ENCODE measurements at places on chromosomes 6 and 20.

DNA sequence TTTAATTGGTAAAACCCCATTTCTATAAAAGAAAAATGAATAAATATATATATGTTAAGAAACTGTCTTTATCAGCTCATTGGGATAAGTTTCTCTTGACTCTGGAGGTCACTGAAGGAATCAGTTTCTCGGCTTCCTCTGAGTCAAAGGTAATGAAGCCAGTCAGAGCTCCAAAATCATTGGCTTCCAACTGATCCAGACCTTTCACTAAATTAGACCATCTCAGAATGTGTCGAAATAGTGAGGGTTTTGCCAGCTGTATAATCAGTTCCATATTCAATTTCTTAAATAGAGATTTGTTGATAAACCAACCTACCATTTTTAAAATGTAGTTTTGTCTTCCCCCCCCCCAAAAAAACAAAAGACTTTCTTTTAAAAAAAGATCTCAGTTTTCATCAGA, 60.5 kb upstream of the SRSF6 start:
- no peak for DNase-seq

DNA sequence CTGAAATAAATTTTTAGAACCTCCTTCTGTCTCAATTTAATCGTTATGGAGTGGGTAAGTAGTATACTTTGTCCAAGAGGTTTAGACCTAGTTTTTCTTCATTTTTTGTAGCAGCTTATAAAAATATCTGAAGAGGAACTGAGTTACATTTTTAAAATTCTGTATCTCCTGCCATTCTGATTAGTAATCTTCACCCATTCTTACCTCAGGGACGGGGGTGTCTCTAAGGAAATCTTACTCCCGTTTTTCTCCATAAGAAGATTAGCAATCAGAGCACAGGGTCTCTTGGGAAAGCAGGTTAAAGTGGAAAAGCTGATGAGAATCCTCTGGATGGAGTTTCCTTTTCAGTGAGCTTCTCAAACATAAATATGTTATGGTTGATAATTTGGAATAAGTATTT, 259.3 kb upstream of the FAM83B start:
- no peak for DNase-seq

GRCh38 chr20:58980711-58981627, at the start of gene NELFCD:
Gene NELFCD (plus strand): TSS chr20:58981256. CDS start chr20:58981310, 54 bp downstream.
- peak; percentile 94 for DNase-seq

- no peak for DNase-seq
Observed at GRCh38 chr6:117423754-117424153, 2.0 kb downstream of the ROS1 start.

GRCh38 chr6:39048481-39049399, at the start of gene GLP1R:
Gene GLP1R (plus strand): TSS chr6:39048781. CDS start chr6:39048841, 60 bp downstream.
- no peak for DNase-seq

- DNase-seq: no peak
Observed at GRCh38 chr6:69915346-69915745, 49.0 kb downstream of the COL19A1 start.

- DNase-seq: no peak
Observed at GRCh38 chr6:90072501-90072900, 178.2 kb downstream of the GJA10 start.

DNA sequence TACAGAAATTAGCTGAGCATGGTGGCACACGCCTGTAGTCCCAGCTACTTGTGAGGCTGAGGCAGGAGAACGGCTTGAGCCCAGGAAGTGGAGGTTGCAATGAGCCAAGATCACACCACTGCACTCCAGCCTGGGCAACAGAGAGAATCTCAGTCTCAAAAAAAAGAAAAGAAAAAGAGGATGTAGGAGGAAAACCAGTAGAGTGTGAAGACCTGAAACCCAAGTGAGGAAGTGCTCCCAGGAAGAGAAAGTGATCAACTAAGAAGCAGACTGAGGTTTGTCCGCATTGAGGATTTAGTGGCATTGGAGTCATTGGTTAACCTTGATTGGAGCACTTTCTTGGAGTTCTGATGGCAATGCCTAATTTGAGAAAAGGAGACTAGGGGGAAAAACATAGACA, 20.6 kb upstream of the TASP1 start:
- no peak for DNase-seq

DNA sequence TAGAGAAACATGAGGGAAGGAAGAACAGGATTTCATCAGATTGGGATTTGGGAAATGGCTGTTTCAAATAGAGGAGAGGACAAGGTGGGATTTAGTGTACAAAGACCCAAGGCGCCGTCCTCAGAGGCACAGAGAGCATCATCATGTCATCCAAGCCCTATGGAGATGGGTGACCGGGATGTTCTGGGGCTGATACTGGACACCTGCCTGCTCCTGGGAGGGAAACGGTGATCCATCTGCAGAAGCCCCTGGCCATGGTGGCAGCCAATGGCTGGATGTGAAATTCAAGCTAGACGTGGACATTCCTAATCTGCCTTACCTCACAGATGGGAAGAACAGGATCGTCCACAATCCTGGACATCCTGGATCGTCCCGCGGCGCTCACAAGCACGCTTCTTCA, 12.7 kb downstream of the NKX2-2 start:
- DNase-seq: no peak

- no peak for DNase-seq
Observed at GRCh38 chr6:32086661-32087573, 22.2 kb downstream of the TNXB start.

DNA sequence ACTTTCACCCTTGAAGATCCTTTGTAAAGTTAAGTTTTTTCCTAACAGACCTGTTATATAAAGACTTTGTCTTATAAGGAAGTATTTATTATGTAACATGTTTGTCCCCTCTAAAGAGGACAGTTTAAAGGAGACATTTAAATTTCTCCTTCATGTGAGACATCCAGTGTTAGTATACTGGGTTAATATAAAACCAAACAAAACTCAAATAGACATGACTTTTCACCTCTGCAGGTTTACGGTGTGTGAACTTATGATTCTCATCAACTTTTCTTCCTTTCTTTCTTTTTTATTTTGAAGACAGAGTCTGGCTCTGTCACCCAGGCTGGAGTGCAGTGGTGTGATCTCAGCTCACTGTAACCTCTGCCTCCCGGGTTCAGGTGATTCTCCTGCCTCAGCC, 17.4 kb upstream of the MPC1 start:
- DNase-seq: no peak

GRCh38 chr6:111973118-111973761, 80.7 kb upstream of the CCN6 start:
- no peak for DNase-seq

- no peak for DNase-seq
Observed at GRCh38 chr6:166007349-166008263, 160.0 kb downstream of the TBXT start.

- peak; percentile 3 for DNase-seq
Observed at GRCh38 chr6:31083742-31084354, 28.5 kb downstream of the C6orf15 start.

DNA sequence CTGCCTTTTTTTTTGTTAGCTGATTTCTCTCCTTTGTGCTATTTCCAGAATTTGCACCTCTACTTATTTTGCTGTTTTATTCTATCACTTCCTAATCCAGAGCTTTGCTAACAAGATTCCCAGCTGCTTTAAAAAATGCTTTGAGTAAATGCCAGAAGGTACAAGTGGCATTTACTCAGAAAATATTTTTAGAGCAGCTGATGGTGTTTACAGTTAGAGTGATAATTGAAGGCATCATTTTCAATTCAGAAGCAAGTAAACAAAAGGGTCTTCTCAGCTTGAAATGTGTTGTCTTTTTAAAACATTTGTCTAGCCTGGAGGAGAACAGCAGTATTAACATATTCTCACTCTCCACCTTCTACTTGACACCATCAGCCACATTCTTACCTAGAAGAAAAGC, 99.9 kb downstream of the OTOR start:
- DNase-seq: no peak

GRCh38 chr6:38555606-38556005, 84.1 kb downstream of the BTBD9 start:
- DNase-seq: no peak

DNA sequence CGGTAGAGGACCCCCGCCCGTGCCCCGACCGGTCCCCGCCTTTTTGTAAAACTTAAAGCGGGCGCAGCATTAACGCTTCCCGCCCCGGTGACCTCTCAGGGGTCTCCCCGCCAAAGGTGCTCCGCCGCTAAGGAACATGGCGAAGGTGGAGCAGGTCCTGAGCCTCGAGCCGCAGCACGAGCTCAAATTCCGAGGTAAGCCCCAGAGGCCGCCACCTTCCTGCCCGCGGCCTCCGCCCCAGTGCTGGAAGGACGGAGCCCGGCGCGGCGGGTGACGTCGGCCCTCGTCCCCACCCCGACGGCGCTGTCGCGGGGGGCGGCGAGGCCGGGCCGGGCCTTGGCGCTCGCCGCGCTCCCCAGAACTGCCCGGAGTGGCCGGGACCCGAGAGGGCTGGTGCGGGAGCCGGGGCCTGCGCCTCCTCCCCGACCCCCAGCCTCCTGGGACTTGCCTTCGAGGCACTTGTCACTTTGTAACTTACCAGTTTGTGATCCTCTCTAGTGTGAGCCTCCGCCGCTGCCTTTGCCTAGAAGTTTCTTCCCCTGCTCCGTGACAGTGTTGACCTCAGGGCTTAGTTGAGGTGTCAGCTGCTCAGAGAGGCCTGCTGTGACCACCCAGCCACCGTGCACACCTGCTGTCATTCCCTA, 417 bp downstream of the VAPB start:
- DNase-seq: peak; percentile 34

DNA sequence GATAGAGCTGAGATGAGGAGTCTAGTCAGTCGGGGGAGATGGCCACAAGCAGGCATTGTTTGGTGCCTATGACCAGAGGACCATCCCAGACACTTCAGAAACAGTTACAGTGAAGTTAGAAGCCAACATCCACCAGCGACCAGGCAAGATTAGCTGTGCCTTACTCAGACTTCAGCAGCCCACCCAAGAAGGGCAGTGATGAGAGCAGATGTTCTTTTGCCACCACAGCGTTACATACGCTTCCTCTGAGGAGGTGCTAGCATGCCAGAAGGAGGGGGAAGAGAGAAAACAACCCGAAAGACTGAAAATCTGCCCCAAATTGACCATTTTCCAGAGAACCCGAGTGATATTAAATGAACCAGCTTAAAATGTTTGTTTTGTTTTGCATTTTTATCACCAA, 186.8 kb downstream of the PRL start:
- no peak for DNase-seq

DNA sequence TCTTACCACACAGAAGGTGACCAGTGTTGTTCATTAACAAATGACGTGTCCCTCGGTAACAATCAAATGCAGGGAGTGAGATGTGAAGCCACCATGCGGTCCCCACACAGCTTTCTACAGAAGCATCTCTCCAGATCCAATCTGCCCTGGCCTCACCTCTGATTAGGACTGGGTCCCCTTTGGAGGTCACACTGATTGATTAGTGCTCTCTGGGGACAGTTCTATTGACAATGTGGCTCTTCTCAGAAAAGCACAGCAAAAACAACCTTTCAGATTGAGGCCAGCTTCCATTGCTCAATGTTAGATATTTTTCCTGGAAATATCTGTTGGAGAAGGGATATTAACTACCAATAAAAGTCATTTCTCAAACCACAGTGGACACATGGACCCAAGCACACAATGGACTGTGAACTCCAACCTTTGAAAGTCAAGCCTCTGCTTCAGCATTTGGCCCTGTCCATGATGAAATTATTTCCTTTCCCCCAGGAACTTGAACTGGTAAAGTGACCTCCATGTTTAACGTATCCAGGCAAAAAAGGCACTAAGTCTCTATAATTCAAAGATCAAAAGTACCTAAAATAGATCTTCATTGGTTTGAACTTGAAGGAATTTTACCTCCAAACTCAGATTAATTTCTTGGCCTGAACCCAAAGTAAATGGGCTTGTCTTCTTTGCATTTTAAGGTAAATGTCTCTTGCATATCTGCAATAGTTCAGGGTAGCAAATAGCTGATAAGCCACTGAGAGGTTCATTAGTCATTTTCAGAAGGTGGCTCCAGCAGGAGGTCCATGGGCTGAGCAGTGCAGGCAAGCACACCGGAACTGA, 118.5 kb downstream of the FOXA2 start:
- peak; percentile 51 for DNase-seq

DNA sequence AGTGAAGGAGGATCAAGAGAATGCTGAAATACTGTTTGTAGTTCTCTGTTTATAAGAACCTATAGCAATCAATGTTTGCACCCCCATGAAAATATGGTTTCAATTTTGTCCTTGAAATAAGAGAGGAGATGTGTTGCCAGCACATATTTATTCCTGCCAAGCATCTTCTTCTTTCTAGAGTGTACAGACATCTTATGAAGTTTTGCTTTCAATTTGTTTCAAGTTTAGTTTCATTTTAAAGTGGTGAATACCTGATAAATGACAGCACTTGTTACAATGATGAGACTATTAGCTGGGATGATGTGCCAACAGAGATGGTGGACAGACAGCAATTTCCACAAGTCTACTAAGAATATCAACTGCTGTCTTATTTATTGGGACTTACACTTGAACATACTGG, 39.2 kb upstream of the CENPW start:
- DNase-seq: no peak

DNA sequence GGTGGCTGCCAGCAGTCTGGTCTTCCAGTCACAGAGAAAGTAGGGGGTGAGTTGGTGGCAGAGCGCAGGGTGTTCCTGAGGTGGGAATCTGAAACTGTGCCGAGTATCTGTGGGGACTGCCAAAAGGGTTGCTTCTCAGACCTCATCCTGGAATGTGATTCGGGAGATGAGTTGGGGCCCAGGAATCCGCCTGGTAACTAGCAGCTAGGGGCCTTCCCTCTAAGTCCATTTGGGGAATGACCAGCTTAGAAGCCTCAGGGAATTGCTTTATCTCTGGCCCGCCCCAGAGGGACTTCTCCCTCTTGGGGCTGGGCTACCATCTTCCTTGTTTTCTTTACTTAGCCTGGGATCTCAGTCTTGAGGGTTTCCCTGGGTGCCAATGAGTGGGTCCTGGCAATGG, 49.6 kb downstream of the MOCS1 start:
- DNase-seq: no peak

DNA sequence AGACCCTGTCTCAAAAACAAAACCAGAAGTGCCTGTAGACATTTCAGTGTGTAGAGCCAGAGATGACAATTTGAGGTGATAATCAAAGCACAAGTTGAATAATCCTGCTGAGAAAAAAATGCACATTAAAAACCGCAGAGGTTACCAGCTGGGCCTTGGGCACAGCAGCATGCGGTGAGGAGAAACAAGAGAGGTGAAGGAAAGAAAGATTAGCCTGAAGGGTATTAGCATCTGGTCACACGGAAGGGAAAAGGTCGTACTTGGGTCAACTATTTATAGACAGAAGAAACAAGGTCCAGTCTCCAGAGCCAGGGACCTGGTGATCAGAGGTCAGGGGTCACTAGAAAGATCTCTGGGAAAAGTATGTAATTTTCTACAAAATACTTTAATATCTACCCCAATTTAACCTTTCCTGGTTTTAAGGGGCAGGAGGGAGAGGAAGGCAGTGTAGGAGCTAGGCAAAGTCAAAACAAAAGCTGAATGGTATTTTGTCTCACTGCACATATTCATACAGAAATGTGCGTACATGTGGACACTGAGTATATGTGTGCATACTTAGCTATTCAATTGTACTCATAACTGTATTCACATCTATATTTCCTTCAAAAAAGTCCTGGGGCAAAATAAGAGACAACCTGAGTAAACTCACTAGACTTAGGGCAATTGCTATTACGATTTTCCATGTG, 10.1 kb downstream of the MAP7 start:
- no peak for DNase-seq

Data from NCI-H345 (cell line).